Mucosa of gallbladder (tissue), 1 donor: ENCODE measurements at places on chromosomes 11 and 22. TPM values are rescaled to one million over a fixed set of nuclear protein-coding genes. Genes with fewer than 3 reads are reported as not detected.

- DNase-seq = peak; percentile 56
Measured at GRCh38 chr22:41925783-41926460, 684 bp downstream of the TNFRSF13C start.

DNA sequence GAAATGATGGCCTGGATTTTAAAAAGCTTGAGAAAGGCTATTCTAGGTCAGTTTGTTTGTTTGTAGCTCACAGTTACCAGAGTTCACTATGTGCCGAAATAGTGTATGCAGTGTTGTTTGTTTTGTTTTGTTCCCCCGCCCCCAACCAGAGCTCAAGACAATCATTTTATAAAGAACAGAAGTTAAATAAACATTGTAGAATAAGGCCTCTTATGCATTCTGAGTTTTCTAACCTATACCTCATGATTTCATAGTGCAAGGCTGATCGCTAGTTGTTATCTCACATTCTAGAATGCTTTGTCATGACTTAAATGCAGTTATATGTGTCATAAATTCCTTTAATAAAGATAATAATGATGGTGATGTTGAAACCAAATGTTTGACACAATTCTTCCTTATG lies 7.8 kb downstream of the KCNA4 start:
- no peak for DNase-seq

DNA sequence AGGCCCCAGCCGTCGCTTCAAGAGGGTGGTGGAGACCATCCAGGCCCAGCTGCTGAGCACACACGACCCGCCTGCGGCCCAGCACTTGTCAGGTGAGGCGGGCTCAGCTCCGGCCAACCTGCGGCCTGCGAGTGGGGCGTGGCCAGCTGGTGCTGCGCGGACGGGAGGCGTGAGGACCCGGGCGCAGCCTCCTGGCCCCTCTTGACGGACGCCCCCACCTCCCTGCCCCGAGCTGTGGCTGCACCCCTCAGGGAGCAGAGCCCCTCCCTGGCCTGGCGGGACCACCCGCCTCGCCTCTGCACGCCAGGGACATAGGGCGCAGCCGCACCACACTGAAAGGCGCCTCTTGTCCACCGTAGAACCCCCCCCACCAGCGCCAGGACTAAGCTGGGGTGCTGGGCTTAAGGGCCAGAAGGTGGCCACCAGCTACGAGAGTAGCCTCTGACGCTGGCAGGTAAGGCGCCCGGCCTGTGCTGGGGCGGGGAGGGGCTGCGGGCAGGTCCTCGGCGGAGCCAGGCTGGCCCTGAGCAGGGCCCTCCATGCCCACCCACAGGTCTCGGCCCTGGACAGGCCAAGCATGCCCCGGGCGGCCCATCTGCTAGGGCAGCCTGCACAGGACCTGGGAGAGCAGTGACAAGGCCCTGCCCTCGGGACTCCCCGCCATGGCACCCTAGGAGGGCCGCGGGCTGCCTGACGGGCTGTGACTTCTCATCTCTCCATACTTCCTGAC lies 29.8 kb downstream of the MOB2 start:
- no peak for DNase-seq

DNA sequence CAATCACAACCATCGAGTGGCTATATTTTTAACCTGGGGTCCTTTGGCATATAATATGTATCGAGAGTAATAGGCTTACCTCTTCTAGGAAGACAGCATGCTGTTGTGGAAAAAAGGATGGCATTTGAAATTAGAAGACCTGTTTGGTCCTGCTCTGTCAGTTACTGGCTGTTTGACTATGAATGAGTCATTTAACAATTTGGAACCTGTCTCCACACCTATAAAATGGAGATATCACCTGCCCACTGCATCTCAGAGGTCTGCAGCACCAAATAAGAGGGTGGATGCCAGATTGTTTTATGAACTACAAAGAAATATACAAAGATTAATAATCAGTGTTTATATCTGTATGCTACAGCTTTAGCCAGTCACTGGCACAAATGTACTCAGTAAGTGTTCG lies 60.8 kb downstream of the SLC25A17 start:
- no peak for DNase-seq

DNA sequence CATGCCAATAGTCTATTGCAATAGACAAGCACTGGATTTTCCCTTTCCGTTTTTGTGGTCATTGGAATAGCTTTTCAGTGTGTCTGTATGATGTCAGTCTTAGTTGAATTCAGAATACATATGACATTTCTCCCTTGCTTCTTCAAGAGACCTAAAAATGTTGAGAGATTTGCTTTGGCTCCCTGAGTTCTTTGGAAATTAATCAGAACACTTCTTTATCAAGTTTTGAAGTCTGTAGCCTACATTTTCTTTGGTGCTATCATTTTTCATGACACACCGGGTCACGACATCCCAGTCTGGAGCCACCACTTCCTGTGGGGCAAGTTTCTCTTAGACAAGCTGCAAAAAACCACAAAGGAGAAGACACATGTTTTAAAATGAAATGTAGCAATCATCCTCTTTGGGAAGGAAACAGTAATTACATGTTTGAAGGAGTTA lies 847.1 kb downstream of the OPCML start:
- DNase-seq = no peak

DNA sequence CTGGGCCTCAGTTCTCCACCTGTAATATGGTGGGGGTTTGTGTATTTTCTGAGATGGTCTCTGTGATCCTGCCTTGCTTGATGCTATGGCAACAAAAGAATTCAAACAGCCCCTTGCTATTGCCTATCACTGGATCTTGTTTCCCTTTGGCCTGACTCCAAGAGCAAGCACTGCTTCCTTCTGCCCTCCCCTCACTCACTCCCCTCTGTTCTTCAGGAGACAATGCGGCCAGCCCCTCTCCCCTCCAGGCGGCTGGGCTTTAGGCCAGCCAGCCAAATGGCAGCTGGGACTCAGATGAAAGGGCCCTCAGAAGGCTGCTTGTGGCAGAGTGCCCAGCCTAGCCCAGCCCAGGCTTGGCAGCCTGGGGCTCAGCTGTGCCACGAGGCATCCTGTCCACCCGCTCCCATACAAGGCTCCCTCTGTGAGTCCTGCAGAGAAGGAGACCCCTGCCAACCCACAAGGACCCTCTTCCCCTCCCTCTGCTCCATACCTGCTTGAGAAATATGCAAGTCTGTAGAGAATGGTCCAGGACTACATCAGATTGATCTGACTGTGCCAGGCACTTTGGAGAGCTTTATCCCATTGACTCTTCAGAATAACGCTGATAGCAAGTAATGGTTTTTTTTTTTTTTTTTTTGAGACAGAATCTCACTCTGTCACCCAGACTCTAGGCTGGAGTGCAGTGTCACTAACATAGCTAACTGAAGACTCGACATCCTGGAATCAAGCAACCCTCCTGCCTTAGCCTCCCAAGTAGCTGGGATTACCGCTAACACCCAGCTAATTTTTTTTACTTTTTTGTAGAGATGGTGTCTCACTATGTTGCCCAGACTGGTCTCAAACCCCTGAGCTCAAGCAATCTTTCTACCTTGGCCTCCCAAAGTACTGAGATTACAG lies 7.6 kb upstream of the KCTD14 start:
- DNase-seq = peak; percentile 73

- no peak for DNase-seq
Measured at GRCh38 chr11:95977534-95978174, 53.7 kb upstream of the MTMR2 start.

- DNase-seq = no peak
Measured at GRCh38 chr11:131938351-131938751, 567.9 kb downstream of the NTM start.

MYRF gene
- total RNA-seq = 320 TPM

PLEKHB1 gene
- total RNA-seq = 58.1 TPM

SOX6 gene
- total RNA-seq = 36.1 TPM

ZNF280A gene
- not detected for total RNA-seq
